Right renal cortex interstitium (tissue), 3 donors: ENCODE measurements at places on chromosomes 2 and 18. TPM values are rescaled to one million over a fixed set of nuclear protein-coding genes. Genes with fewer than 3 reads are reported as not detected.

DNA sequence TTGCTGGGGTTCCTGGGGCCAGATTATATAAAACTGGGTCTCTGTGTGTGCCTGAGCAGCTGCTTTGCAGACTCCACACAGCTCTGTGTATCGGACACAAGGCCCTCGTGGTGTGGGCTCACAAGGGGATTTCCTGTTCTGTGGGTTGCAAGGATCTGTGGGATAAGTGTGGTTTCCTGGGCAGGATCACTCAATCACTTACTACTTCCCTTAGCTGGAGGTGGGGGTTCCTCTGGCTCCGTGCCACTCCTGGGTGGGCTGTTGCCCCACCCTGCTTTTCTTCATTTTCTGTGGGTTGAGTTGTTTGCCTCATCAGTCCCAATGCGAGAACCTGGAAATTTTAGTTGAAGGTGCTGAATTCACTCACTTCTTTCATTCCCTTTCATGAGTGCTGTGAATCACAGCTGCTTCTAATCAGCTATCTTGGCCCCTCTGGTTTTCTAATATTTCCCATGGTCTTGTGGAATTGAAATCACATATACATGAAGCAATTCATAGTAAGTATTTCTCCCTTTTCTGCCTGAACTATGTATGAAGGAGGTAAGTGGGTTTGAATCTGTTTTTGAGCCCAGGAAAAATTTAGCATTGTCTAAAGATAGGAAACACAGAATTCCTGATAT is 196.3 kb downstream of the DCDC2C start:
- DNase-seq: no peak

DNA sequence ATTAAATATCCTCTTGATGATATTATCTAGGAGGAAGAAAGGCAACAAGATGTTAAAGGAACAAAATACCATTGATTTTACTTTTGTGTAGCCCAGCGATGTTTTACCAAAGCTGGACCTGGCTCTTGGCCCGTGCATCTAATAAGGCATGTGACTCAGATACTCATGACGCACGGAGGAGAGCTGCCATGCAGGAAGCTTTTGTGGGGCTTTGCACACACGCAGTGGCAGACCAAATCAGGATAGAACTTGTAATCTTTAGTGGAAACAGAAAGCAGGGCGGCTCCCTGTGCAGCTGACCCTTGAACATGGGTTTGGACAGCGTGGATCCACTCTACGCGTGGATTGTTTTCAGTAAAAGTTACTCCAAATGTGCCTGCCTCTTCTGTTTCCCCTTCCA is 190.0 kb downstream of the NAPG start:
- no peak for DNase-seq

ZNF804A gene
- polyA plus RNA-seq: 1.8 TPM

ADGRF3 gene
- 2.7 TPM for polyA plus RNA-seq

DNA sequence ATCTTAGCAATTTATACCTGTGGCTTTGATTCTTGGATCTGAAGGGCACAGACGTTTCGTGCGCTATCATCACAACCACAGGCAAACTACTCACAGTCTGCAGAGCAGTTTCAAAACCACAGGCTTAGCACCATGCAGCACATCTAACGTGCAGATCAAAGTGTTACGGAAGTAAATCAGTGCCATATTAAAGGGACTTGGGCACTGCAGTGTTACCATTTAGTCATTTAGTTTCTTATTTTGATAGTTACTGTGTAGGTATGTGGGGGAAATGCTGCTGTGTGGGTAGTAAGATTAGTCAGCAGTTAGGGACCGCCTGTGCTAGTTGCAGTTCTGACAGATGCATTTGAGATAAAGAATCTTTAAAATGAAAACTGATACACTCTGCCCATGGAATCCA is 384.0 kb downstream of the NBAS start:
- no peak for DNase-seq

RMC1 gene
- 24.0 TPM for polyA plus RNA-seq

UGT1A10 gene
- not detected for polyA plus RNA-seq

DNA sequence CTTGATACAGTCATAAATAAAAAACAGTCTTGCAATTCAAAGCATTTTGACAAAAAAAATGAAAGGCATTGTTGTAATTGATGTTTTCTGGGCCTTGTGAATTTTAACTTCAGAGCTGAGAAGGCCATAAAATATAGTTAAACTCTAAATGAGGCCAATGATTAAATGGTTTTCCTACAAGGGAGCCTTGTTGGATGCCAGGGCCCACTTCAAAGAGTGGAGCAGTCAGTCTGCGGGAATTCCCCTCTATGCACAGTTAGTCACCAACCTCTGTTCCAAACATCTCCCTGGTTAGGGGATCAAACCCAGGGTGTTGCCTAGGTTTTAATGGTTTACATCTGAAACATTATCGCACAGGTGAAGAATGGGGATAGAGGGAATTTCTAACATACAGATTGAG is 143.4 kb downstream of the NCKAP5 start:
- no peak for DNase-seq

DNA sequence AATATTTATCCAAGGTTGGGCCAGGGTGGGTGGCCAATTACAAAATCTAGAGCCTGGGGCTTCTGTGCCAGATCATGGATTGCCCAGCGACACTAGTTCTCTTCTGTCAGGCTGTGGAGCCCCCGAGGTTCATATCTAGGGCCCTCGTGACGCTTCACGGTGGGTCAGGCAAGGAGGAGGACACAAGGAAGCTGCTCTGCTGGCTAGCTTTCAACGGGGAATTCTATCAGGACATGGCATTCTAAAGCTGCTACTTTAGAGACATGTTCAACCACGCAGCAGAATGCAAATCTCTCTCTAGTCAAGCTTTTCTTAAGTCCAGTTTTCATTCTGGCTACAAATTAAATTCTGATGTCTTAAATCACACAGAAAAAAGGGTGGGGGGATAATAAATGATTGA is 180.2 kb downstream of the THADA start:
- DNase-seq: no peak

DNA sequence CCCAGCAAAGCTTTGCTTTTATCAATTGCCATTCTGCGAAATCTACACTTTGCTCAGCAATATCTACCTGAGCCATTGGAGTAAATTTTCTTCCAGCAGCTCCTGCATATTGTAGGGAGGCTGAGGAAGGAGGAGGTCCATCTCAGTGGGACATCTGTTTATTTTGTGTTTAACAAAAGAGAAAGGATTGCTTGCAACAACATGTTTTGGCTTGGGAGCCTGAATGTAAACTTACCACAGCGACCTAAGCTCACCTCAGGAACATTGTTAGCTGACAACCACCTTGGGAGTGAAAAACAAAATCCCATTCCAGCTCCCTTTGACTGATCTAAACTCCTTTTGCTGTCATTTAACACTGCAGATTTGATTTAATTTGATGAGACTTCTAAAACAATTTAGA is 356.1 kb downstream of the SS18 start:
- DNase-seq: no peak

TGIF1 gene
- polyA plus RNA-seq: 88.2 TPM
